ENCODE measurements at places on chromosomes 12 and 14.

GRCh38 chr14:58540749-58541632, 96.8 kb upstream of the DACT1 start:
- DNase-seq: no peak

DNA sequence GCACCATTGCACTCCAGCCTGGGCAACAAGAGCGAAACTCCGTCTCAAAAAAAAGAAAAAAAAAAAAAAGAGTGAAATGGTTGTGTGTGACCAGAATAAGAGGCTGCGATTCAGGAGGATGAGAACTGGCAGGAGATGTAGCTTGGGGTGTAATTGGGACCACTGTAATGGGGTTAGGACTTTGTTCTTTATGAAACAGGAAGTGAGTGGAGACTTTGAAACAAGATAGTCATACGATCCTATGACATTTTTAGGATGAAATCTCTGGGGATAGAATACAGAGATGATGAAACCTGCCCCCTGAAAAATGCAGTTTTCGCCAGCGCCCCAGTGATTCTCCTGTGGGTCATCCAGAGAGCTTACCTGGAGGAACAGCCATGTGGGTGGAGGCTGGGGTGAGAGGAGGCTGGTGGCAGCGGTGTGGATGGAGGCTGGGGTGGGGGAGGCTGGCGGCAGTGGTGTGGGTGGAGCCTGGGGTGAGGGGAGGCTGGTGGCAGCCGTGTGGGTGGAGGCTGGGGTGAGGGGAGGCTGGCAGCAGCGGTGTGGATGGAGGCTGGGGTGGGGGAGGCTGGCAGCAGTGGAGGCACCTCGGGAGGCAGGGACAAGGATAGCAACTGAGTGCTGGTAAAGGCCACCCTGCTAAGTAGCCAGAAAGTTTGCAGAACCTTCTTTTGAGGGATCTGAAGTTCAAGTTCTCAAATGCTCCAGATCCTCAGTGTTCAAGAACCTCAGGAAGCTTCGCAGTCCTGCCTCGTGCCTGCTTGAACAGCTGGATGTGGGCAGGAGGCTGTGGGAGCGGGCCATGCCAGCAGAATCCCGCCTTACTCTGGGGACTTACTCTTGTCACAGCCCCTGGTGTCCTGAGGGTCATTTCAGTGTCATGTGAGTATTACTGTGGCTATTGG, 20.2 kb downstream of the FBXL14 start:
- no peak for DNase-seq

GRCh38 chr12:24631676-24632426, 317.1 kb downstream of the BCAT1 start:
- DNase-seq: no peak

DNA sequence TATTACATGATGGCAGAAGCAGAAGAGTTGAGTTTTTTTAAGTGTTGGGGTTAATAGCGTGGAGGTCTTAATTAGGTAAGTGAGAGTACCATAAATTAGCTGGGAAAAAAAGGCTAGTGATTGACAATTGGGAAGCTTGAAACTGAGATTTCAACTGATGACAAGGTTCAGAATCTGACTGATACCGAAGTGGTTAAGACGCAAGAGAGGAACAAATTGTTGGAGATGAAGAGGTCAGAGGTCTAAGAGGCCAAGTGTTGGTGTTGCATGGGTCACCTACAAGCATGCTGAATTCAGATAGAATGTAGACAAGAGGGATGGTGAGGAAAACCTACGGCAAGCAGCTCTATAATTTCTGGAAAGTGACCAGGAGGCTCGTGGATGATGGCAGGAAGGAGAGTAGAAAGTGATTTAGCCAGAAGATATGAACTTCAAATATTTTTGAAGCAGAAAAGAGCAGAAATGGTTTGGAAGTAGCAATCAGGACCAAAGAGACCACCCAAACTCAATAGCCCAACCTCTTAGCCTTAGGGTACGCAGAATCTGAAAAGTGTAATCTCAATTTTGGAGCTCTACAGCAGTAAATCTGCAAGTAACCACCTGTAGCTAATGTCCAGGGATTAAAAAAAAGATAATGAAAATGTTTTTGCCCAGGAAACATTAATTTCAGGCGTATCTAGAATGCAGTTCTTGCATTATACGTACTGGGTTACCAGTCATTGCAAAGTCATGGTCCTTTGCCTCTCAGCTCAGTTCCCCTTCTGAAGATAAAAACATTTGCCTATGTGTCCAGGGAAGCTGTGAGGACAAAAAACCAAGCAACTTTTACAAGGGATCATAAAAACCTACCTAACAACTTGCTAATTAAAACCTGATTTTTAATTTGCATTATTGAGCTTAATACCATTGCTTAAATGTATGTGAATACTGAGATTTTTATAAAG, 1.7 kb upstream of the TMPO start:
- DNase-seq: no peak

DNA sequence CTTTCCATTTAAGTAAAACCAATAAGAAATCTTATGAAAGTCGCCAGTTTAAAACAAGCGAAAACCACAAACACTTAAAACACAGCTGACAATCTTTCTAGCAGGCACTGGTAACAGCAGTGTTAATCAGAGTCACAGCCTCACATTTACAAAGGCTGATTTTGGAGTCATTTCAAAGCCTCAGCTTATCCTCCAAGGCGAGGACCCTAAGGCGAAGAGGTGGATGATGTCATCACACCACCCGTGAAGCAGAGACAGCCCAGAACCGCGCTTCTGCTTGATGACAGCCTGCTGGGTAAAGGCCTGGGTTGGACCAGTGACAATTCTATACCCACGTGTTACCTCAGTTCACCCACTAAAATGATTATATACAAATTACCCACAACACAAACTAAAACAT, 10.1 kb downstream of the GOLGA3 start:
- DNase-seq: no peak

DNA sequence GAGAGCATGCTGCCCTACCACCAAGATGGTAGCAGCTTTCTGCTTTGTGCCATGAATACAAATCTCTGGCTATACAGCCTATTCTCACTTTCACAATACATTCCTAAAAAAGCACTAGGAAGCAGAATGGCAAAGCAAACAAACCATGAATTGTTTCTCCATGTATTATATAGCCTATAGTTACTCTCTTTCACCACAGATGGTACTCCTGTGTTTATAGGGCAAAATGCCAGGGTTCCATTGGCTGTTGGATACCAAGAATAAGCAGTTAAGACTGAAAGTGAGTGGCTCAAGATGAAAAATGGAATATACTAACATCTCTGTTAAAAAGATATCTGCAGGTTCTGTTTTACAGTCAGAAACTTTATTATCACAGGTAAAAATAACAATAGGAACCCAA, 11.1 kb downstream of the ARF3 start:
- peak; percentile 33 for DNase-seq

DNA sequence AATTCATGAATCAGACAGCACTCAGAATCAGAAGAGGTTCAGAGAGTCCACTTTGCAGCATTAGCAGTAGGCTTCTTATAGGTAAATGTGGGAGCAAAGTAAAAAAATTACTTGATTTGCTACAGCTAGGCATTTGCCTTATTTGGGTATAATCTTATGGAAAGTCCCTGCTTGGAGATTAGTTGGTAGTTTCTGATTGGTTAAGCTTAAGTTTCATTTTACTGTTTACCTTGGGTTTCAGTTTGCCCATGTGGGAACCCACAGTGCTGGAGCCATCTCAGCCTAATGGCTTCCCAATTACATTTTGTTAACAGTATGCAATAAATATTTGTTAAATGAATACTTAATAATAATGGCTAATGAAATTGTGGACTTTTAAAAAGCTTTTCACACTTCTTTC, 311.0 kb upstream of the FLRT2 start:
- DNase-seq: no peak

- peak; percentile 8 for DNase-seq
Measured at GRCh38 chr12:3453990-3454680, 36.9 kb upstream of the PRMT8 start.

DNA sequence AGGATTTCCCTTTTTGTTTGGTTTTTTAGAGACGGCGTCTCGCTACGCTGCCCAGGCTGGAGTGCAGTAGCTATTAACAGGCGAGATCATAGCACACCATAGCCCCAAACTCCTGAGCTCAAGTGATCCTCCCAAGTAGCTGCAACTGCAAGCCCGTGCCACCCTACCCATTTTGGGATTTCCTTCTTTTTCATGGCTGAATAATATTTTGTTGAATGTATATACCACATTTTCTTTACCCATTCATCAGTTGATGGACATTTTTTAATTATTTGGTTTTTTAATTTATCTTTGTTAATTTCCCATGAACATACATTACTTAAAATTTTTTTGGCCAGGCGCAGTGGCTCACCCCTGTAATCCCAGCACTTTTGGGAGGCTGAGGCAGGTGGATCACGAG, 15.2 kb downstream of the PITPNM2 start:
- no peak for DNase-seq

GRCh38 chr12:76478045-76478444, 81.5 kb downstream of the OSBPL8 start:
- DNase-seq: no peak

- DNase-seq: peak; percentile 82
Measured at GRCh38 chr12:50597200-50598195, 92.7 kb downstream of the DIP2B start.

DNA sequence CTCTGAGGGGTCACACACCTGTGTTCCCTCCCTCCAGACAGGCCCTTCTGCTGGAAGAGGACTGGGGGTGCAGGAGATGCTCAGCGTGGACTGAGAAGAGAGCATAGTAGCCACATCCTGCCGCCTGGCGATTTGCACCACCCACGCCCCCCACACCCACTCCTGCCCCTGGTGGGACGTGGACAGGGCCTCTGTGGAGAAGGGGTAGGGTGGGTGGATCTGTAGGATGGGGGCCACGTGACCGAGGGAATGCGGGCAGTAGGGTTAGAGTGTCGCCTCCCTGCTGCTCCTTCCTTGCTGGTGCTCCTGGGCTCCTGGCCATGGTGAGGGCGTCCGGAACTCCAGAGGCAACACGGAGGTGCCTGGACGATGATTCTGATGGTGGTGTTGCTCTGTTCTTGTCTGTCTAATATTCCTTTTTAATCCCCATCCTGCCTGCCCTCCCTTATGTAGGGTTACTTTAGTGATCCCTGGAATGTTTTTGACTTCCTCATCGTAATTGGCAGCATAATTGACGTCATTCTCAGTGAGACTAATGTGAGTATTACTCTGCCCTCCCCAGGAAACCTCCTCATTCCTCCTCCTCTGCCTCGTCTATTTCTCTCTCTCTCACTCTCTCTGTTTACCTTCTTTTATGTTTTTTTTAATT, 161.5 kb upstream of the FKBP4 start:
- no peak for DNase-seq

- DNase-seq: no peak
Measured at GRCh38 chr12:3173912-3174311, 96.7 kb downstream of the TSPAN9 start.

GRCh38 chr12:93832131-93832530, 155.0 kb downstream of the CRADD start:
- DNase-seq: no peak

DNA sequence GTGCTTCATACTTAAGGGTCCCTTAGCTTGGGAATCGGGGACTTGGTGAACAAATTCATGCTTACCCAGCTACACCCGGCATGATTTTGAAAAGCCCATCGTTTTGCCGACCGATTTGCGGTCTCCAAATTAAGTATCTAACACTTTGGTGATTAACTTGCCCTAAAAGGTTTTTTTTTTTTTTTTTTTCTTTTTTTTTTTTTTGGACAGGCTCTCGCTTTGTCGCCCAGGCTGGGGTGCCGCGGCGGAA, 843 bp upstream of the HSP90AA1 start:
- DNase-seq: no peak

GRCh38 chr12:104825408-104825807, 132.7 kb downstream of the SLC41A2 start:
- peak; percentile 33 for DNase-seq

DNA sequence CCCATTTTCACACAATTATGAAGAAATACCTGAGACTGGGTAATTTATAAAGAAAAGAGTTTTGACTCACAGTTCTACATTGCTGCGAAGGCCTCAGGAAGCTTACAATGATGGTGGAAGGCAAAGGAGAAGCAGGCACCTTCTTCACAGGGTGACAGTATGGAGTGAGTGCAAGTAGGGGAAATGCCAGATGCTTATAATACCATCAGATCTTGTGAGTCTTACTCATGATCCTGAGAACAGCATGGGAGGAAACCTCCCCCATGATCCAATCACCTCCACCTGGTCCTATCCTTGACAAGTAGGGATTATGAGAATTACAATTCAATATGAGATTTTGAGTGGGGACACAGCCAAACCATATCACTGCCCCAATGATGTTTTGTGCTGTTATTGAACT, 189.3 kb upstream of the CRY1 start:
- DNase-seq: no peak

GRCh38 chr12:122206976-122207375, 3.5 kb downstream of the B3GNT4 start:
- no peak for DNase-seq

GRCh38 chr12:68891141-68891540, 41.8 kb downstream of the CPM start:
- no peak for DNase-seq

DNA sequence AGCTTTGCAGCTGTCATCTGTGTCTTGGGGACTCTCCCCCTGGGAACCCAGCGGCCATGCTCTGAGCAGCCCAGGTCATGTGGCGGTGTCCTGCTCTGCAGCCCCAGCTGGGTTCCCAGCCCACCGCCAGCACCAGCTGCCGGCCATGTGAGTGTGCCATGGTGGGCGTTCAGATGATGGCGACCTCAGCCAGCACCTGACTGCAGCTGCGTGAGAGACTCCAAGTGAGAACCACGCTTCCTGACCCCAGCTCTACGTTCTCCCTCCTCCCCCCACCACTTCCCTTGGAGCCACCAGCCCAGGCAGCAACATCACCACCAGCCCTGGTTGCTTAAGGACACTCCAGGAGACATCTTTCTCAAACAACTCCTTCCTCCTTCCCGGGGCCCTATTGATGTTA, 68.8 kb downstream of the SLC24A4 start:
- no peak for DNase-seq

DNA sequence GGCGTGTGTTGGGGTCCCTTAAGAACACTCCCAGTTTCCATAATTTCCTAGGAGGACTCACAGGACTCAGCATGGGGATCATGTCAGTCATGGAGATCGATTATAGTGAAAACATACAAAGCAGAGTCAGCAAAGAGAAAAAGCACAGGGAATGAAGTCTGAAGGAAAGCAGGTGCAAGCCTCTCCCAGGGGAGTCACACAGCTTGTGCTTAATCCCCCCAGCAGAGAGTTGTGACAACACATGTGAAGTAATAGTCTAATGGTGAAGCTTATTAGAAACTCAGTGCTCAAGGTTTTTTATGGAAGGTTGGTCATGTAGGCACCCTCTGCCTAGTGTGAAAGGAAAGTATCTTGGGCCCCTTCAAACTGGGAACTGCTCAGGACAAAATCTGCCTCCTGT, 149.0 kb upstream of the SEL1L start:
- DNase-seq: no peak

DNA sequence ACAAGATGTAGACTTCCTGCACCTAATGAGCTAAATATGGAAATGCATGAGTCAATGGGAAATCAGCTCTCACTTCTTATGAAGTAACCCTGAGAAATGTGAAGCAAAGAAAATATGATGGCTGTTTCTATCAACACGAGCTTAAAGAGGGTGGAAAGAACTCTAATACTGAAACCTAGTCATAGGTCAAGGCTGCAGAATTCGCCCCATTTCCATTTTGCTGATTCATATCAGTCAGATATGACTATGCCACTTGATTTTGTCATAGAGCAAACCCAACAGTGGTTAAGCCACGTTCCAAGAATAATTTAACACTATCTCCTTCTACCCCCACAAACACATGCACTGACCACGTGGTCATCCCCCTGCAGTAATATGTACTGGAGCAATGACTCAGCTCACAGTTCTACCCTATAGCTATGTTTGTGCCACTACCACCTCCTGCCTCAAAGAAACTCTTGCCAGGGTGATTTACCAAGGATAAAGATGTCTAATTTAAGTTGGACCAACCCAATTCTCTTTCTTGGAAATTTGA, 157.5 kb downstream of the TMTC3 start:
- peak; percentile 90 for DNase-seq

- peak; percentile 53 for DNase-seq
Measured at GRCh38 chr12:54383041-54383609, 1.4 kb downstream of the ZNF385A start.
